ENCODE measurements at places on chromosomes 3 and 15.

DNA sequence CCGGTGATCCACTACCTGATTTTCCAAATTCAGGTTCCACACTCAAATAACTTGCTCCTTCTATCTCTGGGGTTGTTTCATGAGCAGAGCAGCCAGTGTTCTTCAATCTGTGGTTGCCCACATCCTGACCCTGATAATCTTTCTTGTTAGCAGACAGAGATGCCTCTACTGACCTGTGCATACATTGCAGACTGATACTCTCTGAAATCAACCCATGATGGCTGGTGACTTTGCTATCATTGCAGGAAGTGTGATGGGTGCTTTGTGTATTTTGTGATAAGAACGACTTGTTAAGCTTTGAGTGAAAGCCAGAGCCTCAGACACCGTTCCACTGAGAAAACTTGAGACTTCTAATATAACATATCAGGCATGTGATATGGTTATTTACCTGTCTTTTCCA lies 39.9 kb downstream of the GATM start:
- DNase-seq = no peak

- peak; percentile 36 for DNase-seq
Measured at GRCh38 chr3:142888481-142889211, at the start of gene PCOLCE2. Gene PCOLCE2 (minus strand): TSS chr3:142889083. CDS start chr3:142888896, 187 bp downstream.

- DNase-seq = no peak
Measured at GRCh38 chr3:108887777-108888176, 65.2 kb downstream of the TRAT1 start.

- no peak for DNase-seq
Measured at GRCh38 chr15:93288728-93289294, 199.8 kb upstream of the RGMA start.

GRCh38 chr3:64345371-64345770 lies 120.1 kb upstream of the PRICKLE2 start:
- DNase-seq = no peak

- no peak for DNase-seq
Measured at GRCh38 chr15:63923993-63924950, 90.5 kb upstream of the HERC1 start.

DNA sequence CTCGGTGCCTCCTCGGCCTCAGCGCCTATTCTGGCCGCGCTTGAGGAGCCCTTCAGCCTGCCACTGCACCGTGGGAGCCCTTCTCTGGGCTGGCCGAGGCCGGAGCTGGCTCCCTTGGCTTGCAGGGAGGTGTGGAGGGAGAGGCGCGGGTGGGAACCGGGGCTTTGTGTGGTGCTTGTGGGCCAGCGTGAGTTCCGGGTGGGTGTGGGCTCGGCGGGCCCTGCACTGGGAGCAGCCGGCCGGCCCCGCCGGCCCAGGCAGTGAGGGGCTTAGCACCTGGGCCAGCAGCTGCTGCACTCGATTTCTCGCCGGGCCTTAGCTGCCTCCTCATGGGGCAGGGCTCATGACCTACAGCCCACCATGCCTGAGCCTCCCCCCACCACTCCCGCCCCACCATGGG lies 26.6 kb upstream of the TRIM42 start:
- no peak for DNase-seq

- no peak for DNase-seq
Measured at GRCh38 chr3:157865352-157866000, 240.7 kb downstream of the SHOX2 start.

GRCh38 chr3:130601442-130601971 lies 84.5 kb downstream of the COL6A6 start:
- DNase-seq = peak; percentile 22

DNA sequence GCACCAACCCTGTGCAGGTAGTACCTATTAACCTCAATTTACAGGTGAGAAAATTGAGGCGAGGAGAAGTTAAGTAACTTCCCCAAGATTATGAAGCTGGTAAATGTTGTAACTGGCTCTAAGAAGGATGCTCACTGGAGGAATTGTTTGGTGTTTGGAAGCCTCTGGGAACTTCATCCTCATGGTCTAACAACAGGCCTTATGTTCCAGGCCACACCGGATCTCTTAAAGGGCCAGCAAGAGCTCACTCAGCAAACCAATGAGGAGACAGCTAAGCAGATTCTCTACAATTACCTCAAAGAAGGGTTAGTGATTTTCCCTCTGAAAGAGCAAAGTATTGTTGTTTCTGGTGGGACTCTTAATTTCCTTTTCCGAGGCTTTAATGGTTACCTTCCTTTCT lies 63.9 kb downstream of the CGNL1 start:
- no peak for DNase-seq

GRCh38 chr3:13654330-13655060 lies 105.6 kb downstream of the FBLN2 start:
- no peak for DNase-seq

DNA sequence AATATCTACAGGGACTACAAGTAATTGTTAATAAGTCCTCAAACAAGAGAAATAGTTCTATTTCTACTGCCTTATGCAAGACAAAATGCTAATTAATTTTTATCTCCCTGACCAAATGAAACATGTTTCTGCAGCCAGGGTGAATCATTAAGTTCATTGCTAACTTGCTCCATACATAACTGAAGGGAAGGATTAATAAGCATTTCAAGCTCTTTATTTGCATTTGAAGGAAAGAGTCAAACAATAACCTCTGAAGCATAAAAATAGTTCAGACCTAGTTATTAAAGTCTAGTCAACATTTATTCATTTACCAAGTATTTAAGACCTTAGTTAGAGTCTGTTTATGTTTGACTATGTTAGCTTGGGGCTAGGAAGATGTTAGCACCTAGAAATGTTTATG lies 120.0 kb downstream of the ATP1B3 start:
- no peak for DNase-seq

DNA sequence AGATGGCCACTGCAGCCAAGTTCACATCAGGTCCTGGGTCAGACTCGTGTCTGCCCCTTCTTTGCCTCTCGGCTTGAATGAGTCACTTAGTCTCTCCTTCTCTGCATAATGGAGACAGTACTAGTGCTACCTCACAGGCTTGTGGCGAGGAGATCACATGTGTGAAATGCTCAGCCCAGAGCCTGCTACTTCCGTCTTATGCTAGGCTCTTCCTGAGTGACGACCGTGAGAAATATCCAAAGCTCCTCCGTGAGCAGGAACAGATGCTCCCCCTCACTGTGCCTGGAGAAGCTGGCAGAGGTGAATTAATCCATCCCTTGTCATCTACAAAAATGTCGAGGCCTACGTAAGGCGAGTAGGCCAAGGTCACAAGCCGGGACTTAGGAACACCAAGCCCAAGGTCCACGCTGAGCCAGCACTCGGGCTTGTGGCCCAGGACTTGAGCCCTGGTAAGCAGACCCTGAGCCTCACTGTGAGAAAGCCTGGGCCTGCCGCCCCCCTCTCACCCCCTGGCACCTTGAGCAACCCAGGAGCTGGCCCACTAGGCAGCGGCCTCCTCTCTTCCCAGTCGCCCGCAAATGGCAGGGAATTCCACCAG lies 17.9 kb downstream of the PAK6 start:
- no peak for DNase-seq

- DNase-seq = no peak
Measured at GRCh38 chr3:111979434-111980038, 710 bp downstream of the ABHD10 start.

DNA sequence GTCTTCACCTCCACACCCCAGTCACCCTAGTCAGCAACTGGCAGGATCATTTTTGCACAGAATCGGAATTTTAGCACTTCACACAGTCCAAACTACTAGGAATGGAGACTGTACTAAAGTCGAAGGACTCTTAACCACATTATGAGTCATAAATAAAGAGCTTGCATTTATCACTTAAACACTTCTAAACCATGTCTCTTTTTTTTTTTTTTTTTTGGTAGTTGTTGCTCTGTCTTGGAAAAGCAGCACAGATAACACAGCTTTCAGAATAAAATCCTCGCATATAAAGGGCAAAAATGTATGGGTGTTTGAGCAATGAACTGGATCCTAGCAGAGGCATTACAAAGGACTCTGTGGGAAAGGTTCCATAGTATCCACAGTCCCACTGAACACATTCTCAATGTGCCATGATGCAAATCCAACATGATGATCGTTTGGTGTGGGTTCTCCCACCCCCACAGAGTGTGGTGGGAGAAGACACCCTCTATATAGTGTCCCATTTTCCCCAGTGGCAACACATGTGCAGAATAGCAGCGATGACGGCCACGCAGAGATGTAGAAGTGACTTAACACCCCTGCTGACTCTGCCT lies 47.1 kb downstream of the FOXP1 start:
- DNase-seq = no peak

- no peak for DNase-seq
Measured at GRCh38 chr3:4735243-4735642, 242.1 kb downstream of the ITPR1 start.

- no peak for DNase-seq
Measured at GRCh38 chr3:77421916-77422315, 382.0 kb downstream of the ROBO2 start.

DNA sequence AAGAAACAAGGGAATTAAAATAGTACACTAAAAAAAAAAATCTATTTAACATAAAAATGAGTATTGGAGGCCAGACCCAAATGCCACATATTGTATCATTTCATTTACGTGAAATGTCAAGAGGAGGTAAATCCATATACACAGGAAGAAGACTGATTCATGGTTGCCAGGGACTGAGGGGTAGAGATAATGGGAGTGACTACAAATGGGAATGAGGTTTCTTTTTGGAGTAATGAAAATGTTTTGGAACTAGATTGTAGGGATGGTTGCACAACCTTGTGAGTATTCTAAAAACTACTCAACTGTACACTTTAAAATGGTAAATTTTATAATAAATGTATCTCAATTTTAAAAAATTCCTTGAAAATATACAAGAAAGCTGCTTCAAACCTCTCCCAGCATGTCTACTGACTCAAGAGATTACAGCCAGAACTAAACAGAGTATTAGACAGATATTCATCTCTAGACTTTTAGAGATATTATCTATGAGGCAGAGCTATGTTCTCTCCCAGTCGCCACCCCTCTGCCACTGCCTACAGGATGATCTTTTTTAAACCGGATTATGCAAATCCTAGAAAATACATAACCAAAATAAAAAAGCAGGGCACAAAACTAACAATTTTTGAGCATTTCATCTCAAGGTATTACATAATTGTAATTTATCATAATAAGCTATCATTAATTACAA lies 6.2 kb downstream of the HLTF start:
- DNase-seq = no peak

DNA sequence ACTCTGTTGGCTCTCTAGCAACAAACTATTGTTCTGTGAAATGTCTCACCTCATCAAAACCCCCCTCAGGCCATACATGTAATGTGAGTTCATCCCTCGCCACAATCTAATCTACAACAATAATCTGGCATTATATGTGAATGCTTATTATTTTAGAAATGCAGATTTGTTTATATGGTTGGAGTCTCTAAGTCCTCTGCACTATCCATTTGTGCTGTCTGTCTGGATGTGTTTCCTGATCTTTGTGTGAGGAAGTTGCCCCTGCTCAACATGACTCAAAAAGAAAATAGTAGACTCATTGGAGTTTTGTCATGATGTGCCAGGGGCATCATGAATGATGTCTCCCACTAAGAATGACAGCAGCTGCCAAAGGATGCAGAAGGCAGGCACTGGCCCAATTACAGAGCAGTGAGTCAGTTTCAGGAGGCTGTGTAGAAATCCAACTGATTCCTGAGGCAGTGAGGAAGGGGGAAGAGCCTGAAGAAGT lies 161.6 kb upstream of the PDZRN3 start:
- no peak for DNase-seq

DNA sequence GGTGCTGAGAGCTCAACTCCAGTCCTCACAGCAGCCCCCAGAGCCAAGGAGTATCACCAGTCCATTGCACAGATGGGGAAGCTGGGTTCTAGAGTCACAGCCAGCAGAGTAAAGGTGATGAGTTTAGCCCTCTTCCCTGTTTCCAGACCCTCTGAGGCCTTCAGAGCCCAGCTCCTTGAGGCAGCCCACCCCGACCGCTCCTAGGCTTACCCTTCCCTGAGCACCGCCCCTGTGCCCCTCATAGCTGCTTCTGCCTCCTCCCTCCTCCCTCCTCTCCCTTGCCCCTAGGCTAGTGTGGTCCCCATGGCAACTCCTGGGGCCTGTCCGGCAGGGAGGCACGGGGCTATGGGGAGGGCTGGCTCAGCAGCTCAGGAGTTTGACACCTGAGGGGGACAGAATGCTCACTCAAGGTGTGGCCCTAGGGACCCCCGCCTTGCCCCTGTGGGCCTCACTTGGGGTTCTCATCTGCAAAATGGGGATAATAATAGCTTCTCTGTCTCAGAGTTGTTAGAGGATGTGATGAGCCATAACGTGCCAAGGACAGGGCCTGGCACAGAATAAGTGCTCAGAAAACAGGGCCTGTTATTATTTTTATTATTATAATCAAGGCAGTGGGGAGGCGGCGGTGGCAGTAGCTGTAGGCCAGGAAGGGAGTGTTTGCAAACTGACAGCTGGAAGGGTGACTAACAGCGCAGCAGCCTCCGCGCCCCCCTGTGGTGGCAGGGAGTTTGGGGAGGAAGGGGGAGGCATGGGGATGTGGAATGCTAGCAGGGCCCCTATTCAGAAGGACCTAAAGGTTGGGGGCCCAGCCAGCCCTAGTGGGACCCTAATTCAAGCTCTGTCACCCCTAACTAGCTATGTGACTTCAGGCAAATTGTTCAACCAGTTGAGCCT lies 11.5 kb downstream of the CSK start:
- DNase-seq = no peak

GRCh38 chr3:95464346-95464745 lies 1350.0 kb upstream of the EPHA6 start:
- no peak for DNase-seq

DNA sequence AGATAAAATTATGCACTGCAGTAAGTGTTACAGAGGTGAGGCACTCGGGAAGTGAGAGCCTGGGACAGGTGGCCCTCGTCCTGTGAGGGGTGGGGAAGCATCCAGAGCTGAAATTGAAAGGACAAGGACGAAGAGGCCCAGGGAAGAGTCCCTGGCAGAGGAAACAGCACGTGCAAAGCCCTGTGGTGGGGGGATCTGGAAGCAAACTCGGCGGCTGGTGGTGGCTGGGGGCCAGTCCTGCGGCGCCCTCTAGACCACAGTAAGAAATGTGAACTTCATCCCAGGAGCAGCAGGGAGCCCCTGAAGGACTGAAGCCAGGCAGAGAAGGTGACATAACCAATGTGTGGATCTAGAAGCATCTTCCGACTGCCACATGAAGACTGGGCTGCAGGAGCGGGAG lies 42.8 kb downstream of the GRIP2 start:
- no peak for DNase-seq

DNA sequence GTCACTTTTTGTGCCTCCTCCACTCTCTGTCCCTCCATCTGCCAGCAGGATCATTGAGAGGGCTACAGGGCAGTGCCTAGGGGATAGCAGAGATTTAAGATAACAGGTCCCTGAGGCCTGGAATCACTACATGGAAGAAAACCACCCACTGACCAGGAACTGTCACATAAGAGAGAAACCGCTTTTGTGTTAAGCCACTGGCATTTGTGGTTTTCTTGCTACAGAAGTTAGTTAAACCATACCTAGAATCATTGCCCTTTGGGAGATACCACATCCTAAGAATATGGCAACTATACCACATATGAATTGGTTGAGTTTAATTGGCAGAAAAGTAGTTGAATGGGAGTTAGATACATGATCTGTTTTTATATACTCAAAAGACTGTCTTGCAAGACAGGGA lies 112.8 kb upstream of the LPP start:
- no peak for DNase-seq

- no peak for DNase-seq
Measured at GRCh38 chr3:131143802-131144201, 117.1 kb downstream of the NEK11 start.

GRCh38 chr3:25365636-25366035 lies 62.4 kb upstream of the RARB start:
- DNase-seq = no peak
